ENCODE measurements at places on chromosomes 5 and 9.

DNA sequence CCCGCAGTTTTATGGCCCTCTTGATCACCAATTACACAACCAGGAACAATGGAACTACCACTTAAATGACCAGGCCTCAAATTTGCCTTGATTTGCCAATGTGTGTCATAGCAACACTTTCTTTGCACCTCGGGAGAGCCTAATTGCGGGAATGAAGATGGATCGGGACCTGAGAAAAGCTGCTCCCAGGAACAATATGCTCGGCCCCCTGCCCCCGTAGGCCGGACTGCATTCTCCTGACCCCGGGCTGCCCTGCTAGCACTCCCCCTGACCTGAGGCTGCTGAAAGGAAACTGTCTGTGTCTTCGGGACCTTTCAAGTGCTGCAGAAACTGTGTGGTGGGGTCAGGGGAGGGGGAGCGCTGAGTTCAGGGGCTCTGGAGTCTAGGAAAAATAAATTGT, 294.3 kb upstream of the IRX1 start:
- DNase-seq, result no peak

DNA sequence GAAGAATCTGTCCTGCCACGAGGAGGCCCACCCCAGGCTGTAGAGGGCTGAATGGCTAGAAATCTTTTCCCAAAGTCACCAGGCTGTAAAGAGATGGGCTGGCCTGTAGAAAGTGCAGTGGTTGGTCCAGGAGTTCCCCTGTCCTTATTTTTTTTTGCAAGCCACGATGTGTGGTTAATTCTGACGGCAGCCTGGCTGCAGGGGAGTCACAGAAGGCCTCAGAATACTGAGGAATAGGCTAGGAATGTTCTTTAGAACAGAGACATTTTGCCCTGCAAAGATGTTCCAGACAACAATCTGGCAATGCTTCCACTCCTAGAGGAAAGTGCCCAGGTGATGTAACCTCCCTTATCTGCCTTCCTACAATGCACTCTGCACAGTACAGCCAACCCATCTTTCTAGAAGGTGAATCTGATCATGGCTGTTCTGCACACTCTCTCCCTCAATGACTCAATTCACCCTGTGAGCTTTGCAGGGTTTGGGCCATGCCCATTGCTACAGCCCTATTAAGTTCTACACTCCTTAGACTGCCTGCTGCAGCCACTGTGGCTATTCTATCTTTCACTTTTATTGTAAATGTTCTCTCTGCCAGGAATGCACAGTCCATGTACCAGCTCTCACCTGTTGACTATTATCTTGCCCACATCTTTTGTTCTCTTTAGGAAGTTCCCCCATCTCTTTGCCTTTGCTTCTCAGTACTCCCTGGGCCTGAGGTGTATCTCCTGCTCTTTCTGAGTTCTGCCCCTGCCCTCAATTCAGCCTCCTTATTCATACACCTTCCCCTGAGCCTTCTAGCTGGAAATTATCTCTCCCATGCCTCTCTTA, 377.8 kb upstream of the CLINT1 start:
- no peak for DNase-seq

DNA sequence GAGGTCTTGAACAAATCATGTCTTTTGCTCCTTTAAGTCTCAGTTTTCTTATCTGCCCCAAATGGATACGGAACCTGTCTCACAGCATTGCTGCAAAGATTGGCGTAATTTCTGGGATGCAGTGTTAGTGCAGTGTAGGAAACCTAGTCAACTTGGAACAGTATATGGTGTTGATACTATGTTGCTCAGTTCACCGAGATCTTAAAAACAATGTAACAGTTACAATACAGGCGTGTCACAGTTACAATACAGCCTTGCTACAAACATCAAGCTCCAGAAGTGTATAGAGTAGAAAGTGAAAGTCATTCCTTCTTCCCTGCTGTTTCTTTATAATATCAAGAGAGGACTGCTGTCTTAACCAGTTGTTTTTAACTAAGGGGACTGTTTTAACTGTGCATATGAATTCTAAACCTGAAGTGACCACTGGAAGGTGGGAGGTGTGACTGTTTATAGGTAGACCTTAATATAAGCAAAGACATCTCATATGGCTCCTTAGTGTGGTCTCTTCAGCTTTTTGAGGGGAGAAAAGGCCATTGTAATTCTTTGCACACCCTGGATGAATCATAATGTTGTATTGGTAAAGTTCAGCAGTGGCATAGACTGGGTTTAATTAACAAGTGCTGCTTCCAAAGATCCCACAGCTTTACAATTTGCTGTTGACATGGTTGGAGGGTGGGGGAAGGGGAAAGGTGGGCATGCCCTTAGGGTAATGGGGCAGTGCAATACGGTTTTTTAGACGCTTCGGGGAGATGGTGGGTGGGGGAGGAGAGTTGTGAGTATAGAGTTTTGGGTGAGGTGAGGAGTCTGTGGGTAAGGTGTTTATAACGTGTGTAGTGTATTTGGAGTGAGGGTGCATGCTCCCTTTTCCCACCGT, 12.9 kb downstream of the PRRC2B start:
- no peak for DNase-seq

DNA sequence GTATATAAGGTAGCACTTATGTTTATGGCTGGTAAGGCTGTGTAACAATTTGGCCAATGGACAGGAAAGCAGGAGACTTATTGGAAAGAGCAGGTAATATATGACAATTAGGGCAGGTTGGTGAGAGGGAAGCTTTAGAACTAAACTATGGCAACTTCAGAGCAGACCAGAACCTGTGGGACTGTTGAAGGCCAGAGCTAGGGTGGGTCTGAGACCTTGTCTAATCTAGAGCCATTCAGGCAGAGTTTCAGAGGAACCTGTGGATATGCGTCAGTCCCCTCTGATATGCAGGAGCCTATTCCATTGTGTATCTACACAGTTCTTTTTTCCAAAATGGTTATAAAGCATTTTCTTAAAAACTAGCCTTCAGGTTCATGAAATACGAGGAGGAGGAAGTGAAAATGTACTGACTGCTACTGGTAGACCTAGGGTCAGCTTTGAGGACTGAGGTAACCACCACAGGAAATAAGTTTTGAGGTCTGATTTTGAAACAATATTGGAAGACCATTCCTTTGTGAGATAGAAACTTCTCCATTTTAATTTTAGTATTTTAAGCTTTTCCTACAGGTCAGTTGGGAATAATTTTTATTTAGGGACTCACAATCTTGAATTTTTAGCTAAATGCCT, 37.6 kb downstream of the ELL2 start:
- no peak for DNase-seq

Measured in DMS79 (cell line).